Bronchial epithelial cell (primary cell): ENCODE measurements at places on chromosomes 5 and 9. TPM values are rescaled to one million over a fixed set of nuclear protein-coding genes. Genes with fewer than 3 reads are reported as not detected.

GRCh38 chr9:93451849-93452709 lies 594 bp downstream of the FAM120A start:
- no peak for DNase-seq

DNA sequence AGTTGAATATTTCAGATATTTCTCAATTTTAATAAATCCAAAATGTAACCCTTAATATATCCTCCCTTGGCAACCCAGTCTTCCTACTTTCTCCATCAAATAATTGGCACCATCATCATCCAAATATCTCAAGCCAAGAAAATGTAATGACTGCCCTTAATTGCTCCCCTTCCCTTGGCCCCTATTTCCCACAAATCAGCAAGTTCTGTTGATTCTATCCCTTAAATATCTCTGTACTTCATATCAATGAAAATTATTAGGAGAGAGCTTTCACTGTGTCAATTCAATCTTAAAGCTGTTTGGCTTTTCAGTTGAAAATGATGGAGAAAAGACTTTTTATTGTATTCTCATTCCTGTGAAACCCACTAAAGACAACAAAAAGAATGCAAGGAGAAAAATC lies 349.8 kb downstream of the HINT1 start:
- no peak for DNase-seq

DNA sequence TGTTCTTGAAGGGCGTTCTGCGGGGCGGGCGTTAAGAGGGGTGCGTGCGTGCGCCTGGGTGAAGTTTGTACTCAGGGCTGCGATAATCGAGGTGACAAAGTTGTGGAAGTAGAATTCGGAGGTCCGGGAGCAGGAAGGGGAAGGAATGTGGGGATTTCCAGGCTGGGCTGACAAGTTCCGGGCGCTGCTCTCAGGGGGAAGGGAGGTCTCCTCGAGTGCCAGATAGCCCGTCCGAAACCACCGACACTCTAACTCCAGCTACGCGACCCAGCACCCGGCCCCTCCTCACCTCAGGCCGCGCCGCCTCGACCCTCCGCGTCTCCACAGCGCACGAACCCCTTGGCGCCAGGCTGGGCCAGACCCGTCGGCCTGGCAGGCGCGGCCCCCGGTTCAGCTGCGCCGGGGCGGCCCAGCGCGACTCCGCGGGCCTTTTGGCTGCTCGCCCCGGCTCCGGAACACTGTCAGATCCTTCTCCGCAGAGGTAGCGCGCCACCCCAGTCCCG lies at the start of gene IL6ST:
IL6ST (minus strand) TSS at position 469 of the 503 bp plus-strand sequence. CDS start 18,685 bp downstream, outside the sequence.
- DNase-seq = peak; percentile 69

DNA sequence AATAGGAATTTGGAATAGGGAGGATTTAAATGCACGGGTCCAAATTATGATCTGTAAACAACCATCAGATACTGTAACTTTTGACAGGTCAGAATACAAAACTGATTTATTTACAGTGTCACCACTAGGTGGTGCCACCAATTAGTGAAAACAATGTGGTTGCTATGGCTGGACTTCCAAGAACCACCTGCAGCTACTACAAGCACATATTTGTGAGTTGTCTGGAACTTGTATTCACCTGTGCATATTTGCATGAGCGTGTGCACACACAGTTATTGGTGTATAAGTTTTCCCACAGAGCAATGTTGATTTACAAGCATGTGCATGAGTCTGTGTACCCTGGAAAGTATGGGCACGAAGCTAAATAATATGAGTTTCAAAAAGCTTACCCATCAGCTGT lies 3.0 kb upstream of the HRCT1 start:
- peak; percentile 74 for DNase-seq

GRCh38 chr9:33351547-33351946 lies 50.8 kb downstream of the AQP7 start:
- DNase-seq = peak; percentile 25

DNA sequence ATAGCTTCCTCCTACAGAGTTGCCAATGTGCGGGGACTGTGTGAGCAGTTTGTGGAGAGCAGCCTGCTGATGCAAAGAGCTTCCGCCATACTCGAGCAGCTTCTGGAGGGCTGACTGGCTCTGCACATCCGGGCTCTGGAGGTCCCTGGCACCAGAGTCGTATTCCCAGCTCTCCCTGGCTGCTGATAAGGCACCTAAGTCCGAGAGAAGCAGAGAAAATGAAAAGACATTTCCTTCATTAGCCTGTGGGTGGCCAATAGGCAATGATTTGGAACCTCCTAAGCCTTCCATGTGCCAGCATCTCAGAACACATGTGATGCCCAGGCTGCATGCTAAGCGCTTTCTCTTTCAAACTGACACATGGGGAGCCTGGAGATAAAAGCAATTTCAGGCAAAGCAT lies 94.3 kb downstream of the TSSK1B start:
- DNase-seq = no peak

DNA sequence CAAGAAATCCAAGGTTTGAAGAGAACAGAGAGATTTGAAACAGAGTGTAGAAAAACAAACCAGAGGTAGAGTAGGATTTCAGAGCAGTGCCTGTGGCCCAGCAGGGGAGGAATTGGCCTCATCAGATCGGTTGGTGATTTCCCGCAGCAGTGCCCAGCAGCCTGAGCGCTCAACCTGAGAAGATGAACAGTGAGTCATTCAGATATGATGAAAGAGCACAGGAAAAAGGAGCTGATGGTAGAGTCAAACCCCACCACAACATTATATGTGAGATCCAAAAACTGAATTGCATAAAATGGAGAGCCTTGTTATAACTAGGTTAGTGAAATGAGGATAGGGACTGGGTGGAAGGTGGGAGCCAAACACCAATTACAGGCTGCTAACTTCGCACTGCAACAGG lies 248.9 kb downstream of the PIK3R1 start:
- peak; percentile 71 for DNase-seq

DNA sequence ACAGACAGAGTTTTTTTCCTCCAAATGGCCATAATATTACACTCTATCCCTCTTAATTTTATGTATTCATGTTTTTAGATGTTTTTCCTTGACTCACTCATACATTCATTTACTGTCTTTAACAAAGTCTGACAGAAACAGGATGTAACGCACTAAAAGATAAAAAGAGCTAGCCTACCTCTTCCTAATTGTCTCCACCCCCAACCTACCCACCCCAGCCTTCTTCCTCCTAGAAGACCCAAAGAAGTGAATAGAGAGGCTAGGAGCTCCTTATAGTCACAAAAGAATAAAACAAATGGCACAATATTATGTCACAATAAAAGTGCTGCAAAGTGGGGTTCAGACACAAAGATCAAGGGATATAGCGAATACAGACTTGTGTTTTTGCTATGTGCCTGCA lies 719 bp downstream of the NOL8 start:
- no peak for DNase-seq

DNA sequence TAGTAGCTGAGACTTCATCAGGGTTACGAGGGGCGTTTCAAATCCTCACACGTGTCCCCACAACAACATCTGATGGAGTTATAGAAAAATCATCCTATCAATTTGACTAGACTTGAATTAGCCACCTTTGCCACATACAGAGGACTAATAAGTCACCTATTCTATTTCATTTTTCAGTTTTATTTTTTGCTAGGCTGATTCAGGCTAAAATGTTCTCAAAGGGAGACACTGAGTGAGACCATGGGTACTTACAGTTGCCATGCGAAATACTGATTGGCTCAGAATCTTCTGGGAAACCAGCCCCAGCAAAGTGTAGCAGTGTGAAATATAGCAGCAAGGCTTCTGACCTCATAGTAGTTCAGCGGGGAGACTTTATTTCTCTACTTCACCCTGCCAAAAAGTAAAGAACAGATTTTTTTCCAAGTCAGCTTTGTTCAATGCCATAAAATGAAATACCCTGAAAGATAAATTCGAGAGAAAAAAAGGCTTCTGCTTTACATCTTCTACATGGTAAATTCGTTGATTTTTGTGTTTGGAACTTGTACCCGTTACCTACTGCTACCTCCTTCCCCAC lies 69.9 kb downstream of the SEMA6A start:
- no peak for DNase-seq

- no peak for DNase-seq
Observed at GRCh38 chr5:133894143-133894542, 74.3 kb downstream of the C5orf15 start.

GRCh38 chr9:16410601-16411280 lies 459.7 kb downstream of the BNC2 start:
- DNase-seq = peak; percentile 48

DNA sequence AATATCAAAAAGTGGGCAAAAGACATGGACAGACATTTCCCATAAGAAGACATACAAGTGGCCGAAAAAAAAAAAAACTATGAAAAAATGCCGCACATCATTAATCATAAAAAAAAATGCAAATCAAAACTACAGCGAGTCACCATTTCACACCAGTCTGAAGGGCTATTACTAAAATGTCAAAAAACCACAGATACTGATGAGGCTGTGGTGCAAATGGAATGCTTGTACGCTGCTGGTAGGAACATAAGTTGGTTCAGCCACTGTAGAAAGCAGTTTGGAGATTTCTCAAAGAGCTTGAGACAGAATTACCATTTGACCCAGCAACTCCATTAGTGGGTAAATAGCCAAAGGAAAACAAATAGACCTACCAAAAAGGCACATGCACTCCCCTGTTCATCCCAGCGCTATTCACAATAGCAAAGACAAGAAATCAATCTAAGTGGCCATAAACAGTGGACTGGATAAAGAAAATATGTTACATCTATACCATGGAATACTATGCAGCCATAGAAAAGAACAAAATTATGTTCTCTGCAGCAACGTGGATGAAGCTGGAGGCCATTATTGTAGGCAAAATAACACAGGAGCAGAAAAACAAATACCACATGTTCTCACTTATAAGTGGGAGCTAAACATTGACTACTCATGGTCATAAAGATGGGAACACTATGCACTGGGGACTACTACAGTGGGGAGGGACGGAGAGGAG lies 110.6 kb upstream of the BOD1 start:
- DNase-seq = peak; percentile 23

- no peak for DNase-seq
Observed at GRCh38 chr5:133124891-133125290, 73.1 kb downstream of the HSPA4 start.

GRCh38 chr9:112104901-112105300 lies 70.2 kb downstream of the SUSD1 start:
- no peak for DNase-seq

- peak; percentile 78 for DNase-seq
Observed at GRCh38 chr9:88418715-88419540, 30.7 kb downstream of the SPIN1 start.

DNA sequence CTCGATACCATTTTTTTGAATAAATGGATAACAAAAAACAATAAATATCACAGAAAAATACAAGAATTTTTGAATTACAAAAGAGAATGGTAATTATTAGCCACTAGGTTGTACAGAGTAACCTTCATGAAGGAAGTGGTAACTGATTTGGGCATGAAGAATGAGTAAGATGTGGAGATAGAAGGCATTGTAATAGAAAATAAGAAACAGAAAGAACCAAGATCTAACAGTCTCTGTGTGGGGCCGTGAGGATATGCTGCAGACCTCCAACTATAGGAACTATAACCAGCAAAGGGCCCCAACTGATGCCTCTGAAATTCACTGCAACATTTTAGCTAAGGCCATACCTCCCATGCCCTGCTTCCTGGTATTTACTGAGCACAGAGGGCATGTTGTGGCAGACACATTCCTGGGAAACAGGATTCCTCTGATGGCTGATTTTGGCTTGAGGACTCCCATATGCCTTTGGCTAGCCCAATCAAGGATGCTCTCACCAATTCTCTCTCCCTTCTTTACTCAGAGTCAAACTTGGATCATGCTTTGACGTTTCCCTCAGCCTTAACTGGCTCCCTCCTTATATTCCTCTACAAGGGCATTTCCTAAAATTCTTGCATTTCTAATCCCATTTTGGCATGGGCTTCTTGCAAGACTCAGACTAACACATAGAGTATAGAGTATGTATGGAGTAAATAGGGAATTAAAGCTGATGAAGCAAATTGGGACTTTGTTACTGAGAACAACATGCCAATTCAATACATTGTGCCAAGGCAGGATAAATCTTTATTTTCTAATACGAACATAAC lies 208.9 kb downstream of the PDE4D start:
- DNase-seq = peak; percentile 35

DNA sequence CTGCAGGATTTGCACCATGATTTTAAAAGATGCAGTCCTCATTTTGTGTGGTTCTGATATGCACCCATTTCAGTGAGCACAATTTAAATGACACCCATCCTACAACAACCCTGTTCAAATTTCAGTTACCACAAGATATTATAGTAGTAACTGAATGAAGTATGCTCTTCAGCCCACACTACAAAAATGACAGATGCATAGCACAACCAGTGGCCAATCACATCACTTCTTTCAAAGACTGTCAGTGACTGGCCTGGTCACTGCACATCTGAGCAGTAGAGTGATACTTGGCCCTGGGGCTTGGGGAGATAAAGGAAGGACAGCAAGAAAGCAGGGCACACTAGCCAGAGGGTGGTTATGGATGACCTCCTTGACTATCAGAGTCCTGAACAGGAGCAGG lies 19.8 kb upstream of the IFNK start:
- DNase-seq = no peak

GRCh38 chr9:16653491-16654399 lies 216.7 kb downstream of the BNC2 start:
- no peak for DNase-seq

GRCh38 chr9:96691326-96691725 lies 36.2 kb upstream of the PRXL2C start:
- peak; percentile 13 for DNase-seq

- DNase-seq = no peak
Observed at GRCh38 chr5:80357671-80358070, 37.9 kb downstream of the SPZ1 start.

- DNase-seq = peak; percentile 41
Observed at GRCh38 chr5:143402553-143403333, 743 bp downstream of the NR3C1 start.

GRCh38 chr9:81393985-81394811 lies 295.1 kb downstream of the TLE1 start:
- no peak for DNase-seq

DNA sequence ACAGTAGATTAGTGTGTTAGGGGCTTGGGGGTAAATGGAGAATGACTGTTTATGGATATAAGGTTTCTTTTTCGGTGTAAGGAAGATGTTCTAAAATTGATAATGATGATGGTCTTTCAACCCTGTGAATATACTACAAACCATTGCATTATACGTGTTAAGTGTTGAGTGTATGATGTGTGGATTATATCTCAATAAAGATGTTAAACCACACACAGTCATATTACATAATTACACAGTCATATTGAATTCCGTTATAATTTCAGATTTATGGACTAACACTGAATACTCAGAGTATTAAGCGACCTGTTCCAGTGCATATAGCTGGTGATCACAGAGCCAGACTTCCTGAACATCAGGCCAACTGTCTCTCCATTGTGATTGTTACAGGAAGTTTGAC lies 68.1 kb downstream of the F2RL2 start:
- no peak for DNase-seq

ANKRD31 gene
- 0.13 and 0.26 TPM in 2 replicates for total RNA-seq

TRIM23 gene
- 20.5 and 21.4 TPM in 2 replicates for total RNA-seq

FAM169A gene
- 12.1 and 21.5 TPM in 2 replicates for total RNA-seq

CEL gene
- 0.53 and 1.3 TPM in 2 replicates for total RNA-seq

PRR16 gene
- total RNA-seq = 0.53 TPM in 1 of 2 replicates, not detected in the other

MLANA gene
- not detected in 2 replicates for total RNA-seq

ESM1 gene
- total RNA-seq = not detected in 2 replicates

ANKRD20A1 gene
- under 0.01 and 0.26 TPM in 2 replicates for total RNA-seq

ANKRD18A gene
- total RNA-seq = 1.6 and 3.3 TPM in 2 replicates

ADAM19 gene
- total RNA-seq = 0.79 and 1.7 TPM in 2 replicates

HK3 gene
- total RNA-seq = under 0.01 TPM in 1 of 2 replicates, not detected in the other
